ENCODE measurements at places on chromosomes 1 and 21.

- DNase-seq = peak; percentile 22
Measured at GRCh38 chr1:69513601-69514000, 54.1 kb upstream of the LRRC7 start.

DNA sequence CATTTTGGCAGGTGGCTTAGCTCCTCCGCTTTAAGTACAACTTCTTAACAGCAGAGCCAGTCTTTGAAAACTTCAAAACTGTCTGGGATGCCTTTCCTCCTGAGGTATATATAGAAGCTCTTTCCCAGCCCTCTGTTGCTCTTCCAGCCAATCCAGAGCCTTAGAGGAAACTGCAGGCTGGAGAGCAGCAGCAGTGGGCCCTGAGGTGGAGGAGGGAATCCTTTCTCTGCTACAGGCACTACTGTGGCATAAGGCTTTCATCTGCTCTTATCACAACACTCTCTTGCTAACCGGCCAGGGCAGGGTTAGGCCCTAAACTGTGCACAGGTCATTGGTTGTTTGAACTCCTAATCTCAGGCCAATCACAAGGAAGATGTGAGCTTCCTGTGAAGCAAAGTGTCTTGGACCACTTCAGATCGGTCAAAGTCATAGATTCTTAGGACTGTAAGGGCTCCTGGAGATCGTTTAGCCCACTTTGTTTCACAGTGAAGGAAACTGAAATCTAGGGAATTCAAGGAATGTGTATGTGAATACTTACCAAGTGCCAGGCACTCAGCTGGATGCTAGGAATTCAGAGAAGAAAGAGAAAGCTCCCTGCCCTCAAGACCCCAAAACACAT lies at the start of gene RGS5:
RGS5 (minus strand) TSS at position 84 of the 619 bp plus-strand sequence; CDS start at position 3, 81 bp downstream.
- DNase-seq = no peak

- no peak for DNase-seq
Measured at GRCh38 chr1:4121834-4122512, 221.9 kb upstream of the C1orf174 start.

DNA sequence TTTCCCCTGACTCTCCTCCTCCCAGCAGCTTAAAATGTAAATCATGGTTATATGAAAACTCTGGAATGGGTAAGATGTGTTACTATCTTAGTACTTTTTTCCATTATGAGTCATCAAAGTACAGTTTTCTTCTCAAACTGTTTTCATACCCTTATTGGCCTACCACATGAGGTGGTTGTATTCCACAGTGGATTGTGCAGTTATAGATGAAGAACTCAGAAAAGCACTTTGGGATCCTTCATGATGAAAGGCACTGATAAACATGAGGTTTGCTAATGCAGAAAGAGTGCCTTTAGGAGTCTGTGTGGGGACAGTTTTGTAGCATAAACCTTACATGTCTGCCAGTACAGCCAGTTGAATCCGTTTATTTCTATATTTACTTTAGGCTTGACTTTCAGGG lies 32.0 kb upstream of the MYOCOS start:
- no peak for DNase-seq

GRCh38 chr1:83999316-83999819 lies 436 bp upstream of the TTLL7 start:
- peak; percentile 42 for DNase-seq

- DNase-seq = no peak
Measured at GRCh38 chr1:182589520-182589919, 464 bp upstream of the RNASEL start.

- DNase-seq = no peak
Measured at GRCh38 chr1:46173361-46173856, 1.5 kb upstream of the TSPAN1 start.

GRCh38 chr21:34235514-34235913 lies 128.3 kb upstream of the KCNE2 start:
- DNase-seq = no peak

DNA sequence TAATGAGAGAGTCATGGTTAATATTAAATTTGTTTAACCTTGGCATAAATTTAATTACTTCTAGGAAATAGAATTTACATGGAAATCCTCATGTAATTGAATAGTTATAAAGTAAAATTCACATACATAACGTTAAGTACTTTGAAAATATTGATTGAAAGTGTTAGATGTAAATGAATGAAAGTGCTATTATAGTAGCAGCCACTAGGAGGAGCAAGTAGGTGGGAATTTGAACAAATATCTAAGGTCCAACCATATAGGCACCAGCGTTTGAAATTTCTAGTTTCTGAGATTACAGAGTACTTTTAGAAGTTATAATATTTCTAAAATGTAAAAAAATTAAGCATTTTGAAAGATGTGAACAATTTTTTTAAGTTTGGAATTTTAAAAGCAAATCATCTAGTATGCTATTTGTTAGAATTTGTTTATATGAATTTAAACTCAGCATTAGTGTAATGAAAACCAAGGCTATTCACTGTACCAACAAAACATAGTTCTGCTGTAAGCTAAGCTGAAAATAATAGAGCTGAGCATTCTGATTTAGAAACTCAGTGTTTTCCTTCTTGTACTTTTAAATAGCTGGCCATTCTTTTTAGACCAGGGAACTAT lies 3.3 kb downstream of the B3GALT2 start:
- peak; percentile 5 for DNase-seq

DNA sequence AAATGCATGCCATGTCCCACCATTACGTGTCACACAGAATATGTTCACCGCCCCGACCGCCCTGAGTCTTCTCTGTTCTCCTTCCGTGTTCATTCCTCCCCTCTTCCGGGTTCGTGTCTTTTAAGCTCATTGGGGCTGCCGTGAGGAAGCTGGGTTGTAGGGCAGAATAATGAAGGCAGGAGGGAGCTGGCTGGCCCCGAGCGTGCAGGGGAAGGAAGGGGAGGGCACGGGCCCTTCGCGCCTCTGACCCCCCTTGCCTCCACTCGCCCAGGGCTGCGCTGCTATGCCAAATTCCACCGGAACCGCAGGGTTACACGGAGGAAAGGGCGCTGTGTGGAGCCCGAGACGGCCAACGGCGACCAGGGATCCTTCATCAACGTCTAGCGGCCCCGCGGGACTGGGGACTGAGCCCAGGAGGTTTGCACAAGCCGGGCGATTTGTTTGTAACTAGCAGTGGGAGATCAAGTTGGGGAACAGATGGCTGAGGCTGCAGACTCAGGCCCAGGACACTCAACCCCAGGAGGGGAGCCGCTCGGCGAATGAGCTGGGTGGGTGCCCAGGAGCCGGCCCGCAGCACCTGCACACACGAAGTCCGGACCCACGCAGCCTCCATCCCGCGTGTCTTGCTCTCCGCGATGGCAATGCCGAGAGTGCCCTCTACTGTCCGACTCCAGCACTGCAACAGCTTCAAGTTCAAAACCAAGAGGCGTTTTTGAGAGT lies 16.5 kb upstream of the AGTRAP start:
- peak; percentile 41 for DNase-seq

- no peak for DNase-seq
Measured at GRCh38 chr1:166869318-166870099, 6.6 kb downstream of the TADA1 start.

GRCh38 chr1:239575113-239575512 lies 188.7 kb downstream of the CHRM3 start:
- no peak for DNase-seq

- no peak for DNase-seq
Measured at GRCh38 chr1:239906394-239906793, 185.3 kb upstream of the FMN2 start.

- DNase-seq = no peak
Measured at GRCh38 chr1:161497961-161498360, 7.3 kb upstream of the FCGR2A start.

- DNase-seq = no peak
Measured at GRCh38 chr1:167502719-167503462, 15.4 kb downstream of the CD247 start.

- no peak for DNase-seq
Measured at GRCh38 chr1:232990176-232991128, 40.0 kb downstream of the NTPCR start.

DNA sequence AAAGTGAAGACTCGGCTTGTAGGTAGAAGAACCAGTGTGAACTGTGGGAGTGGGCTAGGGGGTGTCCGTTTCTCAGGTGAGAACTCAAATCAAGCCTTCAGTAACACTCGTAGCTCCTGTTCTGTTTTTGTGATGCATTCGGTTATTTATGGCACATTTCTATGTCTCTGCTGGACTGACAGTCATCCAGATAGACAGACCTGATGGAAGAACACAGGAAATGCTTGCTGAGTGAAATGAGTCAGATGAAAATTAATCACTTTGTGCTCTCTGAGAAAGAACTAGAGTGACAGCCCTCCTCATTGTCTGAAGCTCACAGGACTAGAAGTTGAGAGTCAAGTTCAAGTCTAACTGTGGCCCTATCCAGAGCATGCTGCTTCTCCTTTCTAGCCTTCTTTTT lies 360.1 kb upstream of the PLXNA2 start:
- DNase-seq = peak; percentile 12
